ENCODE measurements at places on chromosomes 4 and X. TPM values are rescaled to one million over a fixed set of nuclear protein-coding genes. Genes with fewer than 3 reads are reported as not detected.

DNA sequence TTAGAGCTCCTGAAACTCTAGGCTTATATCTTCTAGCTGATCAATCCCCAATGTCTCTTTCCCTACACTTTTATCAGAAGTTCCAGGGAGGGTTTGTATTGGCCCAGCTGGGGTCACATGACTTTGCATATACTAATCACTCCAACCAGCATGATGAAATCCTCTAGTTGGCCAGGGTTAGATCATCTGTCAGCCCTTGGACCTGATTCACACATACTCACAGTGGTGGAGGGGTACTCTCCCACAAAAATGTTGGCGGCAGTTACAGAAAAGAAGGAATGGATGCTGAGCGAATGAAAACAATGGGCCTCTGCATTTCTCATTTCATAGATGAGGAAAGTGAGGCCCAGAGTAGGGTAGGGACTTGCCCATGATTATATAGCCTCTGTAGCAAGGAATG is 151.1 kb downstream of the PJA1 start:
- no peak for DNase-seq

GRCh38 chr4:4457803-4458553 is 71.1 kb downstream of the NSG1 start:
- no peak for DNase-seq

GYPE gene
- total RNA-seq, result 3.0 TPM

HHIP gene
- not detected for total RNA-seq

DNA sequence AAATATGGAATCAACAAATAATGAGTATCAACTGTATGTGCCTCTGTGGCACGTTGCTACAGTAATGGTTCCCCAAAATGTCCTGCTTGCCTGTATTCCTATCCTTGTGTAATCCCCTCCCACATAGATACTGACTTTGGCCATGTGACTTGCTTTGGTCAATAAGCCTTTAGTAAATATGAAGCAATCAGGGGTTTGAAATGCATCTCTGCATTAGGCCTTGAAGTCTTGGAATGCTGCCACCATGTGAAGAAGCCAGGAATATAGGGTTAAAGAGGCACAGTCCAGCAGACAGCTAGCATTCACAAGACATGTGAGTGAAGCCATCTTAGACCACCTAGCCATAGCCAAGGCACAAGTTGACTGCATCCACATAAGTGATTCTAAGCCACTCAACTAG is 190.9 kb downstream of the GABRB1 start:
- no peak for DNase-seq

GRCh38 chr4:6282314-6282771 is 12.7 kb downstream of the WFS1 start:
- no peak for DNase-seq

GRCh38 chr4:184892999-184893398 is 67.2 kb upstream of the ACSL1 start:
- no peak for DNase-seq

- DNase-seq, result no peak
Measured at GRCh38 chrX:17621566-17622270, 115.6 kb upstream of the SCML1 start.

ALPK1 gene
- total RNA-seq, result 20.9 TPM

DNA sequence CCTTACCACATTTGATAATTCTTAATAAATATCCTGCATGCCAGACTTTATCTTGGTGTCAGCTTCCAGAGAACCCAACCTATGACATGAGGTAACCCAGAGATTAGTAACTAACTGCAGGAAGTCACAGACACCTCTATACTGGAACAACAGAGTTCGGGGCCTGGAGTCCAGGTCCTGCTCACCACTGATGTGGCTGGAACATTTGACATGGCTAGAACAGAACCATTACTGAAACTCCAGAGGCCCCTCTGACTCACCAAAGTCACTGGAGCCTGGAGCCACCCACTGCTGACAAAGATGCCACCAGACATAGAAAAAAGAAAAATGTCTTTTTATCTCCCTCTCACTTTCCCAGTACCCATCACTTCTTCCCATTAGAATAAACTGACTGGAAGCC is 403.7 kb downstream of the MID1IP1 start:
- no peak for DNase-seq

DNA sequence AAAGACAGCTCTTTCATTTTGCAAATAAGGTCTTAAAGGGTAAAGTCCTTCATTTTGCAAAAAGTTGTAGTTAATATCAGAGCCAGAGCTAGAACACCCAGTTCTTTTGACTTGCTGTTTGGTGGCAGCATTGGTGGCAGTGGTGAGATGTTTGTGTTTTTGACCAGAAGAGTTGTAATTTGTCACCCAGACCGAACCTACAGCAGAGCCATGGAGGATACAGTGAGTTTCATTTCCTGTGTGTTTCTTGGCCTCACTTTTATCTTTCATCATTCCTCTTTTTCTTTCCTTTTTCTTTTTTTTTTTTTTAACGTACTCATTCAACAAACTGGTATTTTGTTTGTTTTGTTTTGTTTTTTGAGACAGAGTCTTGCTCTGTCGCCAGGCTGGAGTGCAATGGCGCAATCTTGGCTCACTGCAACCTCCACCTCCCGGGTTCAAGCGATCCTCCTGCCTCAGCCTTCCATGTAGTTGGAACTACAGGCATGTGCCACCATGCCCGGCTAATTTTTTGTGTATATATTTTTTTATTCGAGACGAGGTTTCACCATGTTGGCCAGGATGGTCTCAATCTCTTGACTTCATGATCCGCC is 116.4 kb downstream of the AFF1 start:
- DNase-seq, result no peak

ADAD1 gene
- total RNA-seq, result not detected

DNA sequence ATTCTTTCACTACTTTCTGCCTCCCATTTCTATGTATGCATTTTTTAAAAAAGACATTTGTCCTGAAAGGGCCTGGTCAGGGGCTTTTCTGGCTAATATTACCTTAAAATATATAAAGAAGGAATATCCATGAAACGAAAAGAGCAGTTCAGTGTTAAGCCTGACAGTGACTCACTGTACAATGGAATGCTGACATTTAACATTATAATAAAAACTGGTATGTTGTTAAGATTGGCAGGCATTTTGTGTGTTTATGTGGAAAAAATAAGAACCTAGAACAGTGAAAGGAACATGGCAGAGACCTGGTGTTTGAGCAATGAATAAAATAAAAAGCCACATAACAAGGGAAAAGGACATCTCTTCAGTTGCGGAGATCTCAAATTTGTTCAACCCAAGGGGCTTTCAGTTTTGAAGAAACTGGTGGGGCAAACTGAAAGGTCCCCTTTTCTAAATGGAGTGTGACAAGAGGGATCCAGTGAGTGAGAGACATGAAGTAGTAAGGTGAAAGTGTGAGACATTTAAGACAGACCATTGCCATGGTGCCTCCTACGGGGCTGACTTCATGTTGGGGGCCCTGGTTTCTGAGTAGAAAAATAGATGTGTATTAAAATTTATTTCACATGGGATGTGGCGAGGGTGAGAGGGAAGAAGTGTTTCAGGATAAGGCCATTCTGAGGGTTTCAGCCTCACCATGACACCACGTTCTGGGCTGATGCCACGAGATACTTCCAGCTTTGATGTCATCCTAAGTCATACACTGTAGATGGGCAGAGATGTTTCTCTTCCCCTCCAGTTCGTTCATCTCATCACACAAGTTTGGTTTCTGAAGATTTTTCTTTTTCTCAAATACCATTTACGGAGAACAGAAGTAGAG is 324.9 kb downstream of the PPP3CA start:
- DNase-seq, result no peak

- peak; percentile 76 for DNase-seq
Measured at GRCh38 chr4:83535520-83536361, at the start of gene GPAT3. Gene GPAT3 (plus strand): TSS chr4:83536108. CDS start chr4:83536623, 515 bp downstream.

DNA sequence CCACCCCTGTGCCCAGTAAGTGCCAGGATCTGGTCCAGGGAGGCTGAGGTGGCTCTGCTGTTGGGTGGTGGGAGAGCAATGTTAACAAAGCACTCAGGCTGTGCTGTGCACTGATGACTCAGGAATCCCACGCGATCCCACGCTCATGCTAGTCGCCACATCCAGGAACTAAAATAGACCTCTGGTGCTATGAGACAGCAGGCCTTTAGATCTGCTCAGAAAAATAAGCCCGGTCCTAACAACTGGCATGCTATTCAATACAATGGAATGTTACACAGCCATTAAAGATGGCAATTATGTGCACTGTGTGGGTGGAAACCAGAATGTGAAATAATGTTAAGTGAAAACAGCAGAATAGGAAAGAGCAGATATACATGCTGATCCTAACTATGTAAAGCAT is 26.0 kb downstream of the ARL13A start:
- DNase-seq, result no peak

DNA sequence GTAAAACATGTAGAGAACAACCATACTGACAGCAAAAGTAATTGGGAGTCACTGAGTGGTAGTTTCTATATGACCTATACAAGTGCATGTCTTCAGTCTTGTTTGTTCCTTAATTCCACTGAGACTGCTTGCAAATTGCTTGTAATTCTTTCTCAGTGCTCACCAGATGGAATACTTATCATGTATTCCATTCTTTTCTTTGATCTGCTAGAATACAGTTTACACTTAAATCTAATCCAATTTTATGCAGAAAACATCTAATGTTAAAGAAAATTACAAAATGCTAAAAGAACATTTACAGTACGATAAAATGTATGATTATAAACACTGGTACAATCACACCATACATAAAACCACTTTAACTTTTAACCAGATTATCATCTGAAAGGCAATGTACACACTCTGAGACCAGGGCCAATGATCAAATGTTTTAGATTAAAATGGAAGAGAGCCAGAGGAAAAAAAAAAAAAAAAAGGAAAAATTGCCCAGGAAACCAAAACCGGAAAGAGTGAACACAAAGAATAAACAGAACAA is 741.4 kb downstream of the FAT4 start:
- no peak for DNase-seq

DNA sequence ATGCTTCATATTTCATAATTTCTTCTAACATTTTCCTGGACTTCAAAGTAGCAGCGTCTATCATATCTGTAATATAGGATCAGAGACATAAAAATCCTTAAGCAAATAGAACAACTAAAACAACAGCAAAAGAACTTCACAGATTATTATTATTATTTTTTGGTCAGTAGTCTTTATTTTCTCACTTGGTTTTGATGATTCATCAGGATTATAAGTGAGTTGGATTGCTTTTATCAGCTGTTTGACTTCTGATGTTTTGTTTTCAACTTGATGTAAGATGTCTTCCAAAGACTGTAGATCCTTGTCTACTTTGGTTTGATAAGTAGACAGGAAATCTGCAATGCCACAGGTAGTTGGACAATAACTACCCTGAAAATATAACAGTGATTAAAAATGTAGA is 623 bp downstream of the FGG start:
- no peak for DNase-seq

DNA sequence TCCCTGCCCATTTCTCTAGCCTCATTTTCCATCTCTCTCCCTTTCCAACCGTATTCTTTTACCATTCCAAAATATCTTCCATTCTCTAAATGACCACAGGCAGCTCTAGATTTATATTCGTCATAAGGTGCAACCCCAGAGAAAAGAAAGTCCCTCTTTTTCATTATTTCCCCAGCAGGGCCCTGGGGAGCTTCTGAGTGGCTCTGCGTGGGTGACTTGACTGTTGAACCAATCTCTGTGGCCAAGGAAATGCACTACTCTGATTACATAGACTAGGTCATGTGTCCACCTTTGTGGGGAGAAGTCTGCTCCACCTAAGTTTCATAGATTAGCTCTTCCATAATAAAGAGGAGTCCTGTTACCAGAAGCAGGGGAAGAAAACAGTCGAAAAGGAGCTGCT is 51.4 kb downstream of the ATOH1 start:
- no peak for DNase-seq

GRCh38 chr4:124178449-124179021 is 534.0 kb downstream of the ANKRD50 start:
- no peak for DNase-seq

DNA sequence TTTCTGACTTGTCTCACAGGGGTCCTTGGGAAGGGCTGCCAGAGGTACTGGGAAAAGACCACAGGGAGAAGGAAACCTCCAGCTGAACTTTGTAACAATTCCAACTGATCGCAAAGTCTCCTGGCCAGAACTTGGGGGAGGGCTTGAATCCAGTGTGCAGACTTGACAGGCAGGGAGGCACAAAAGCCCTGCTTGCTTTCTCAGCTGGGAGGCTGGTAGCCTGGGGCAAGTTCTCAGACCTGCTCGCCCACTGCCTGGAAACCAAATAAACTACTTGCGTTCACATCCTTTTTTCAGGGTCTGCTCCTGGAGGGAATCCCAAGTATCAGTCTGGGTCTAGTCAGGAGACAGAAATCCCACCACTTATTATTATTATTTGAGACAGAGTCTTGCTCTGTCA is 48.0 kb upstream of the CASK start:
- DNase-seq, result no peak

- no peak for DNase-seq
Measured at GRCh38 chr4:92791871-92792440, 488.2 kb downstream of the GRID2 start.
